ENCODE measurements at places on chromosomes 5 and 9.

DNA sequence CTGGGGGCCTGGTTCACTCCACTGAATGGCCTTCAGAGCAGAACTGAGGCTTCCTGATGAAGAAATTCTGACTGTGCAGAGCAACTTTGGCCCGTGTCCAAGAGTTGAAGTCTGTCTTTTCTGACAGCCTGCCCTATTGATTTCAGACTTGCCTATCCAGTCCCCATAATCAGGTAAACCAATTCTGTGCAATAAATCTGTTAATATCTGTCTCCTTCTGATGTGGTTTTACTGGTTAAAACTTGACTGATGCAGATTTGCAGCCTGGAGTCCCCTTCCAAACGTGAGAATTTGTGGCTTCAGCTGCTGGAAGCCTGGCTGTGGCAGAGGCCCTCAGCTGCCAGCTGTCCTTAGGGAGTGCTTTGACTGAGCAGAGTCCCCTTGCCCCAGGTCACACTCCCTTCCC is 283.9 kb upstream of the ANKRD55 start:
- peaks cover 6% of the 10 kb centered on the region for H3K4me1 ChIP-seq
- no peak overlapping the region for H3K27ac ChIP-seq
- no peaks in the 10 kb centered on the region for H3K36me3 ChIP-seq

DNA sequence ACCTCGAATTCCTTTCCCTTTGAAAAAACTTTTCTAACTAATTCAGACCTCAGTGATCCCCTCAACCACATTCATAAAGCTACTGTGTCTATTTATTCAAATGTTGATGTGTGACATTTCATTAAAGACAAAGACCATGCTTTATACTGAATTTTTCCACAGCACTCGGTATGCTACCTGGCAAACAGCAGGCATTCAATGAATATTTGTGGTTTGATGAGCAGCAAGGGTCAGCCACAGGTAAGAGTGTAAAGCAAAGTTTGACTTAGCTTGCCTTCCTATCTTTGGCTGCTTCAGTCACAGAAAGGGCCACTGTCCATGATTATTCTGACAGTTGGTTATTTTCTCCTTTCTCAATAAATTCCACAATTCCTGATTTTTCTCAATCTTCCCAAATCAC is 5.1 kb upstream of the CDC42SE2 start:
- H3K4me1 ChIP-seq = peaks cover 4% of the 10 kb centered on the region
- no peaks in the 10 kb centered on the region for H3K27me3 ChIP-seq
- no peak for DNase-seq

DNA sequence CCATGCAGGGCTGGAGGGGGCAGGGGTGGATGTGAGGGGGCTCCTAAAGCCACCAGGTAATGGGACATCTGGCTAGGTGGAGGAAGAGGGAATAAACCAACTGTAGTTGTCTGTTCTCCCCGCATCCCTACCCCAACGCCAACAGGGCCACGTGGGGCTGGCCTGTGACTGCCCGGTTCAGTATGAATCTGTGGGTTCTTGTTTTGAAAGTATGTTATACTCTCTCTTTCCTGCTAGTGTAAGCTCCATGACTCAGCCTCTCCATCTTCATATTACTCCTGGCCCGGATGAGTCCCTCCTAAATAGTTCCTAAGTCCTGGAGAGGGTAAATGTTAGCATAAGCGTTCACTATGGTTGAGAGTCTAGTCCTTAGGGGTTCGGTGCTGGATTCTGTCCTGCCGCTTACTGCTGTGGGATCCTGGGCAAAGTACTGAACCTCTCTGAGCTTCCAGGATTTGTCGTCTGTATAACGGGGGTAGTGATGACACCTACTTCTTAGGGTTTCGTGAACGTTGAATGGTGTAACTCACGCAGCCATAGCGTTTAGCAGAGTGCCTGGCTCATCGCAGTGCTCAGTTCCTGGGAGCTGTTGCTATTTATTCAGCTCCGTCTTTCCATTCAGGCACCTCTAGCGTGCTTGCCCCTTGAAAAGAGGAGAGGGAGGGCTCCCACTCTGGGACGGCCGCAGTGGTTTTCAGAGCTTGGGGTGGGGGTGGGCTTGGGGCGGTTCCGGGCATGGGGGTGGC is 28.8 kb downstream of the LHX2 start:
- peak; percentile 38 for DNase-seq
- H3K27ac ChIP-seq = no peak overlapping the region
- no peaks in the 10 kb centered on the region for H3K27me3 ChIP-seq
- peaks cover 3% of the 10 kb centered on the region for H3K4me1 ChIP-seq
- H3K4me3 ChIP-seq = no peak overlapping the region

DNA sequence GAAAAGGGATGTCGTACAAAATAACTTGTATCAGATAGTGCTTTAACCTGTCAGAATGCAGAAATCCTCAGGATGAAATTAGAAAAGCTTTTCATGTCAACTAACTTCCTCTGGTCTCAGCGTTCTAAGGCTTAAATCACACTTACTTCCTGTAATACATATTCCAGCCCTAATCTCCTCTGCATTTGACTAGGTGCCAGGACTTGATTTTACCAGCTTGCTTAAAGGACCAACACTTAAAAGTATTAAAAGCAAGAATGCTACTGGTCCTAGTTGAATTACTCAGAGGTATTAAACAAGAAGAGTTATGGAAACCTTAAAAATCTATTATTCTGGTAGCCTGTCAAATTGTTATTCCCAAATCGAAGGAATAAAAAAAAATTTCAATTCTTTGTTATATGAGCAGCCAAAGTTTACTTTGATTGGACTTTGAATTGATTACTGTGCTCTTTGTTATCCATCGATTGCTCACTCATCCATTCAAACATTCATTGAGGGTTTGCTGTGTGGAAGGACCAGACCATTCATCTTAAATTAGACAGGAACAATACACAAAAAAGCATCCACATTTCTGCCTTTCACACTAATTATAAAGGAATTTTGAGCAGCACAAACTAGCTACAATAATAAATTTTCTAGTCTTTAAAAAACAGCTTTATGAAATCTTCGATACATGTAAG is 108.7 kb downstream of the MUSK start:
- H3K4me3 ChIP-seq = no peak overlapping the region
- no peaks in the 10 kb centered on the region for H3K4me1 ChIP-seq
- H3K27me3 ChIP-seq = no peaks in the 10 kb centered on the region
- no peaks in the 10 kb centered on the region for H3K36me3 ChIP-seq
- no peak for DNase-seq

DNA sequence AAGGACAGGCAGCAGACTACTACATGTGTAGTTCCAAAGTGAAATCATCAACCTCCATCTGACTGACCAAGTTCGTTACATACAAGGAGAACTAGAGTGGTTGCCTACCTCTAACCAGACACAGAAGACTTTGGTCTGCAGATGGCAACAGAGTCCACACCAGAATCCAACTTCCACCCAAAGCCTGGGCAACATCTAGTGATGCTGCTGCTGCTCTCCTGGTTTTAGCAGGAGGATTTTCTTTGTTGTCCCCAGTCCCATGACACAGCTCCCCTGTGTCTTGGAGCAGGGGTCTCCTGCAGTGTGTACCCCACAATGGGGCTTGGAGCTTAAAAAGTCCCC is 46.4 kb upstream of the APC start:
- no peak overlapping the region for H3K4me3 ChIP-seq
- peaks cover 2% of the 10 kb centered on the region for H3K4me1 ChIP-seq
- H3K36me3 ChIP-seq = no peaks in the 10 kb centered on the region
- no peaks in the 10 kb centered on the region for H3K27me3 ChIP-seq

All from trophoblast cell (in vitro differentiated cells and primary cell).